CD4-positive, CD25-positive, alpha-beta regulatory T cell (primary cell): ENCODE measurements at places on chromosomes 16 and 17.

GRCh38 chr17:78558181-78558850 lies 18.9 kb downstream of the DNAH17 start:
- DNase-seq = no peak

DNA sequence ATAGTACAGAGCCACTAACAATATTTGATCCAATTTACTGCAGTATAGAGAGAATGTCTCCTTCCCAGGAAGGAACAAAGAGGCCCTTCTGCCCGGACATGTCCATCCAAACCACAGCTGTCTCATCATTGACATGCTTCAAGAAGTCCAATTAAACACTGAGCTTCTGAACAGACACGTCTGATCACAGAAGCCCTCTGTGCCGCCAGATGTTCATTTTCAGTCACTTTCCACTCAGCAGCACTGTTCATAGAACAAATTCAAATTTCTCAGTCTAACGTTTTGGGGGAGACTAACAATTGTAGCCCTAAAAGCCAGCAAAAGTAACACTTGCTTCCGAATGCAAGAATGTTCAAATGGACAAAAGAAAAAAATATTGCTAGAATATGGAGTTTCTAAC lies 15.3 kb downstream of the ZC3H7A start:
- no peak for DNase-seq

DNA sequence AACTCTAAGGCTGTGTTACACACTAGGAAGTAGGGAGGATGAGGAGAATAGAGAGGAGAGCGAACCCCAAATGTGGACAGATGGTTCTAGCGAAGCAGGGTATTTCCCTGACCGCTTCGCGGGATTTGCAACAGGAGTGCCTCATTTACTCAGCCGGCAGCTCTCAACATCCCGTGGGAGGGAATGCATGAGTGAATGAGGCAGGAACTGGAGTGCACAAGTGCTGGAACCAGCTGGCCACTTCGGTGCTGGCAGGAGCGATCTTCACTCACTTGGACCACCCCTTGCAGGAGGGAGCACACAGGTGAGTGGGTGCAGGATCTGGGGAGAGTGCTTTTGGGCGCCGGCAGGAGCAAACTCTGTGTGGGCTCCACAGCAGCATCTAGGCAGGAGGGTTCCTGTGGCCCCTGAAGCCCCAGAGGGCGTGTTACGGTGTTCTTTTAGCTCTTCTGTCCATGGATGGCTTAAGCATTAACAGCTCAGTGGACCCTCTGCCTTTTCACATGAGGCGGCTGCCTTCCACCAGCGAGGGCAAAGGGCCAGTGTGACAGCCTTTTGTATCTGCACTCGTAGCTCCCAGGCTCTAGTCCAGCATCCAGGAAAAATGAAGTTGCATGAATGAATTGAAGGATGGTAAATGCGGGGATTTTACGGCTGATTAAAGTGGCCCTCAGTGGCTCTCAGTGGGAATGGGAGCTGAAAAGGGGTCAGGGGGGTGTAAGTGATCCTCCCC lies 17.4 kb upstream of the ZNHIT3 start:
- no peak for DNase-seq

- no peak for DNase-seq
Measured at GRCh38 chr16:82323171-82323570, 153.1 kb upstream of the MPHOSPH6 start.

- no peak for DNase-seq
Measured at GRCh38 chr17:64575431-64575830, 68.7 kb downstream of the CEP95 start.

DNA sequence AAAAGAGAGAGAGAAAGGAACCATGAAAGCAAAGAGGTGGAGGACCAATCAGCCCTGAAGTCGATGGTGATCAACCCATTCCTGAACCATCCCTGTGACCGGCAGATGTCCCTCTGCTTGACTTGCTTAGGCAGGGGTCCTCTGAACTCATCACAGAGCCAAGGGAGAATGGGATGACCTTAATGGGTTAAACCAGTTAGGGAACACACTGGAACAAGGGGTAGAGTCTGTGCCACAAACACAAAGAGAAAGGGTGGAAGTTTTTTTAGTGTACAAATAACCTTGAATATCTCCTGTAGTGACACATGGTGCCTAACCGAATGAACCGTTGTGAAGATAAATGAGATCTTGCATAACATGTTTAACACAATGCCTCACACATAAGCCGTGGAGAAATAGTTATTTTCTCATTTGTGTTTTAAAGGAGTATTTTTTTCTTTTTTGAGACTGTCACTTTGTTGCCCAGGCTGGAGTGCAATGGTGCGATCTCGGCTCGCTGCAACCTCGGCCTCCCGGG lies 11.2 kb downstream of the NAA60 start:
- DNase-seq = no peak

- no peak for DNase-seq
Measured at GRCh38 chr17:59338498-59338897, 7.0 kb downstream of the YPEL2 start.

GRCh38 chr17:3944485-3945388 lies 19.5 kb downstream of the ATP2A3 start:
- DNase-seq = peak; percentile 29

- DNase-seq = peak; percentile 3
Measured at GRCh38 chr16:24728891-24729242, 584 bp upstream of the TNRC6A start.

DNA sequence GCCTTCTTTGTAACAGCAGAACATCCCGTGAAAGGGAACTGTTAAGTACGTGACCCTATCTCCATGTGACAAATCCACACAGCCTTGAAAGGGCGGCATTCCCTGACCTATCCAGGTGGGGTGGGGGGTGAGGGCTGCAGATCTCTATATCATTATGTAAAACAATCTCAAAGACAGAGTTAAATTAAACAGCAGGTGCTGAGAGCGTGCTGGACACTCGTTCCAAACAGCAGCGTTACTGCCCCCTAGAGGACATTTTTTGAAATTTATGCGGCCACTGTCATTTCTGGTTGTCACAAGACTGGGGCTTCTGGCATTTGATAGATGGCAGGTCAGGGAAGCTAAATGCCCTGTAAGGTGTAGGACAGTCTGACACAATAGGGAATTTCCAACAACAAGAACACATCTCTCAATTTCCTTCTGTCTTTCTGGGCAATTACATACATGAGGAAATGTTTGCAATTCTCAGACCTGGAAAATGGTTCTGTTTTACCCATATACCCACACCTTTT lies 6.7 kb upstream of the SLC25A39 start:
- DNase-seq = peak; percentile 73

DNA sequence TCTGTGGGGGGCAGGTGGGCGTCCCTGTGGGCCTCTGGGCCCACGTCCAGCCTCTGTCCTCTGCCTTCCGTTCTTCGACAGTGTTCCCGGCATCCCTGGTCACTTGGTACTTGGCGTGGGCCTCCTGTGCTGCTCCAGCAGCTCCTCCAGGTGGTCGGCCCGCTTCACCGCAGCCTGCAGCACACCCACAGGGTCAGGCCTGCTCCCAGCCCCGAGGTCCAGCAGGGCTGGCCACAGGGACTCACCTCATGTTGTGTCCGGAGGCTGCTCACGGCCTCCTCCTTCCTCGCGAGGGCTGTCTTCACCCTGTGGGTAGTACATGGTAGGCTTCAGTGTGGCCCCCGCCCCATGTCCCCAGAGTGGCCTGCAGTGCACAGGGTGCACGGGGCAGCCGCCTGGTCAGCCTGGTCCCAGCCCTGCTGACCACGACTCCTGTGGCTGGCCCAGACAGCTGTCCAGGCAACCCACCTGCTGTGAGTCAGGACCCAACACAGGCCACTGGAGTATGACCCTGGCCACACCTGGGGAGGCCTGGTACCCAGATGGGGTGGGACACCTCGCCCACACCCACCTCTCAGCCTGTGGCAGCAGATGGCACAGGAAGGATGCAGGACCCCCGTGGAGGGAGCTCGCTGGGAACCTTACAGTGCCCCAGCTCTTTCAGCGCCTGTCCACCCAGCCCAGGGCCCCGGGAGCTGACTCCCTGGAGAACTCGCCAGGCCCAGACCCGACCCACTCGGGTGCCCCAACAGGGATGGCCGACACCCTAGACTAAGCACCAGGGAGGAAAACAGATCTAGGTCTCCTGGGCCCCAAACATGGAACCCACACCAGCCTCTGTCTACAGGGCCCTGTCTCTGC lies 23.9 kb upstream of the AATK start:
- no peak for DNase-seq

DNA sequence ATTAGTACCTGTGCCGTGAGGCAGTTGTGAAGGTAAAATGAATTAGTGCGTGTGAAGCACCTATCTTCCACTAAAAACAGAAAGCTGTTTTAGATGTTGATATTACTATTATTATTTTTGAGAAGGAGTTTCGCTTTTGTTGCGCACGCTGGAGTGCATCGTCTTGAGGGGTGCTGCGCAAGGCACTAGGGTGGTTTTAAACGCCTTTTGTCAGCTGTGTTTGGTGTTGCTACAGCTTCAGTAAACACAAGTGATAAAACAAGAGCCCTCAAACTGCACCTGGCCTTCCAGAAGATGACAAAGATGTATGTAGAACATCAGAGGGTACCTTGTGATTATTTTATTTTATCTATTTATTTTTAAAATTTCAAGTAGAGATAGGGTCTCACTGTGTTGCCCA lies 38.2 kb downstream of the PLCG2 start:
- DNase-seq = no peak

GRCh38 chr16:5837007-5837670 lies 739.5 kb upstream of the EEF2KMT start:
- DNase-seq = no peak

- DNase-seq = no peak
Measured at GRCh38 chr17:27283751-27284150, 10.2 kb upstream of the WSB1 start.

- no peak for DNase-seq
Measured at GRCh38 chr17:61248399-61248798, 151.2 kb upstream of the TBX2 start.

DNA sequence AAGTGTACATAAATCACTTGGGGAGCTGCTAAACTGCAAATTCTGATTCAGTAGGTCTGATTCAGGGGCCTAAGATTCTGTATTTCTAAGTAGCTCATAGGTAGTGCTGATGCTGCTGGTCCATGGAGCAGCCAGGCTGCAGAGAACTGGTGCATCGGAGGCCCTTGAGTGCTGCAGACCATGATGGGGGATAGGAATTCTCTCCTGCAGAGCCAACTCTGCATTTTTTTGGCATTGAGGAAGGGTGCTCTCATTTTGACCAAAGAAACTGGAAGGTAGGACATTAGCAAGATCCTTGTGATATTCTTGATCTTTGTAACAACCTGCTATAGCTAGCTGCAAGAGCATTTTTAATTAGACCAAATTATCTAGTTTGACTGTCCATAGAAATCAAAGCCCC lies 4.7 kb downstream of the HOXB2 start:
- DNase-seq = no peak

- DNase-seq = no peak
Measured at GRCh38 chr17:42317266-42317845, 29.1 kb downstream of the STAT5A start.

GRCh38 chr16:10296956-10297340 lies 88.9 kb upstream of the ATF7IP2 start:
- no peak for DNase-seq

DNA sequence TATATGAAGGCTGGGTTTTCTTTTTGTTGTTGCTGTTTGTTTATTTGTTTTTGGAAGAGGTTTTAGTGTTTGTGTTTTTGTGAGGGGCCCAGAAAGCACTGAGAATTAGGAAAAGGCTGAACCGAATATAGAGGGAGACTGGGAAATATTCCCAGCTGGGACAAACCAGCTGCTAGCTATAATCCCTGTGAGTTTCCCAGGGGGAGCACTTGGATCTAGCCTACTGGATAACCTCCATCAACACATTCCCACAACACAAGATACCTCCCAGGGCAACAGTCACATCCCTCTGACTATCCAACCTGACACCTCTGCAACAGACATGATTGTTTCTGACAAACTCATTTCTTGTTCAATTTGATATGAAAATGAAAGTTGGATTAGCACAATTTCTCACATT lies 16.7 kb downstream of the CDH11 start:
- DNase-seq = no peak

DNA sequence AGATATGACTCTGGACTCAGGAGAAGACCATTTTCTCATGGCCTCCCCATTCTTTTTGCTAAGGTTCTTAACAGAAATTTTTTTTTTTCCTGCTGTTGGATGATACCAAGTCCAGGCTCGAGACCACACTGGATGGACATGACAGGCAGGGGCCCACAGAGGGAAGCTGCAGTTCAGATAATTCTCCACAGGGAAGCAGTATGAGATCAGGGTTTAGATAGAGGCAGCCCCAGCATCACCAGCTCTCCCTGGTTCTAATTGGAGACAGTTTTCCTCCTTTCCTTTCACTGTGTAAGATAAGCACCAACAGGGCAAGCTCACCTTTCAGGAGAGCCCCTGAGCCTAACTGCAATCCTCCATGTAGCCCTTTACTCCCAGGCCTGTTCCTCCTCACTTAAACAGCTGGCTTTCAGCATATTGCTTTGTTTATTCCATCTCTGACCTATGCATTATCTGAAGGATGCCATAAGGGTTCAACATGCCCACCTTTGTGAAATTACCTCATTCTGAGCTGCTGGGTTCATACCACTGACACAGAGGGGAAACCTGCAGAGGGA lies 108.1 kb downstream of the SNX11 start:
- DNase-seq = no peak

DNA sequence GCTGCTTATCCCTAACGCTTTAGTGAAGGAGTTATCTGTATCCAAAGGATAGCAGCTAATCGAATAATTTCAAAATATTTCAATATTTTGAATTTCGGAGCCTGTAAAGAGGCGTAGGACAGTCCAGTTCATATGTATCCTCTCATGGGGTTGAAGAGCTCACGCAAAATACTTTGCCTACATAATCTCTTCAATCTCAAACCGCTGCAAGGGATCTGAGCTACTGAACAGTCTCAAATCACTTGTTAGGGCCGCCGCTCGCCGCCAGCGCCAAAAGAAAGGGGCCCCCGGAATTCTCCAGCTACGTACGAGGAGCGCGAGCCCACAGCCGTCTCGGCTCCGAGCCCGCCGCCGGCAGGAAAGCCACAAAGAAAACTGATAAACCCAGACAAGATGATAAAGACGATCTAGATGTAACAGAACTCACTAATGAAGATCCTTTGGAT lies 601 bp upstream of the RFWD3 start:
- DNase-seq = no peak

GRCh38 chr17:49487183-49487582 lies 7.9 kb upstream of the NGFR start:
- DNase-seq = no peak

- DNase-seq = peak; percentile 97
Measured at GRCh38 chr17:60599620-60600489, at the start of gene PPM1D. Gene PPM1D, plus strand, starts transcription at chr17:60600193. Its CDS starts 222 bp downstream, at chr17:60600415.

DNA sequence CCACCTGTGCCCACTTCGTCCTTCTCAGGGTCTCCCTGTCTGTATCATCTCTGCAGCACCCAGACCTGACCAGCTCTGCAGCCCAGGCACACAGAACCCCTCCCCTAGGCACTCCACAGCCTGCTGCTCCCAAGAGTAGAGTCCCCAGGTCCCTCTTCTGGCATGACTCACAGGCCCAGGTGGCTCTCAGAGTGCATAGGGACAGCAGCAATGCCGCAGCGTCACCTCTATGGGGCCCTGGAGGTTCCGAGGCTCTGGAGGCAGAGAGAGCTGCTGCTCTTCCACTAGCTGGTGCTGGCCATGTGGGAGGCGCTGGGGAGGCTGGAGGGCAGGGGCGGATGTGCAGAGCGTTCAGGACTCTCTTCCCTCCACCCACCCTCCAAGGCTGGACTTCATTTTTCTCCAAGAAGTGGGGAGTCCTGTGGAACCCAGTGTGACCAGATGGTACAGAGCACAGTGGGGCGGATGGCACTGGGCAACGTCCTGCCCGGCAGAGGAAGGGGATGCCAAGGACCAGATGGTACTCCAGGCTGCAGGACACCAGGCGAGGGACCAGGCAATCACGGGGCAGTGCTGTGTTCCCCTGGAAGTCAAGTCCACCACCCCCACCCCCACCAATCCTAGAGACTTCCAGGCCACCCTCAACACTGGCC lies 151.7 kb downstream of the RBFOX3 start:
- no peak for DNase-seq
